NCI-H345 (cell line): ENCODE measurements at places on chromosomes 3 and 15.

- DNase-seq = no peak
These were observed 43.6 kb upstream of the MGLL start for GRCh38 chr3:127865941-127866340.

DNA sequence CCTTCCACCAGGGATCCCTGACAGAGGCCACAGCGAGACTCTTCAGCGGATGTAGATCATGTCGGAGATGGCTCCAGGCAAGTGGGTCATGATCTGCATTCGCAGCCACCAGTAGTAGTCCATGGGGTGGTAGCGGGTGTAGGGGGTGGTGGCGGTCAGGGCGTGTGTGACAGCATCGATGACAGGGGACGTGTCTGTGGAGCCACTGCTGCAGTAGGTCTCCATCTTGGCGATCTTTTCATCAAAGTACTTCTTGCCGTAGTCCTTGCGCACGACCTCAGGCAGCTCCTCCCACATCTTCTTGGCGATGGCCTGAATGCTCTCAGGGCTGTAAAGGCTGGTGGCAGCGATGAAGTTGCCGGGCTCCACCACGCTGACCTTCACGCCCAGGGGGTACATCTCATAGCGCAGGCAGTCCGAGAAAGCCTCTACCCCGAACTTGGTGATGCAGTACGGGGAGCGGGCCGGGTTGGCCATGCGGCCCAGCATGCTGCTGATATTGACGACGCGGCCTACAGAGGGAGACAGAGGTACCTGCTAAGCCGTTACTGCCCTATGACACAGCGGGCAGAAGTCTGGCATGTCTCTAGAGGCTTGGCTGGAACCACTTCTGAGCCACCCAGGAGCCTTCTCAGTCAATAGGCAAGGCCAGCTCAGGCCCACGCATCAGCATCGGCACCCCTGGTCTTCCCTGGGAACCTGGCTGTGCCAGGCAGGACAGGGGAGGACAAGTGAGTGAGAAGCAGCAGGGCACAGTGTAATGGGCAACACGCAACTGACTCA, 43.7 kb downstream of the BDH1 start:
- DNase-seq = no peak

GRCh38 chr15:45378149-45378912, at the start of gene GATM:
Gene GATM, minus strand, starts transcription at chr15:45378544. Its CDS starts 91 bp downstream, at chr15:45378453.
- peak; percentile 41 for DNase-seq

GRCh38 chr3:152208439-152208838, 60.3 kb upstream of the MBNL1 start:
- DNase-seq = no peak

GRCh38 chr3:146653978-146654377, 48.8 kb upstream of the PLSCR5 start:
- DNase-seq = no peak

GRCh38 chr15:66494262-66494661, 3.3 kb downstream of the SNAPC5 start:
- no peak for DNase-seq

GRCh38 chr15:78810003-78810361, 1.3 kb downstream of the ADAMTS7 start:
- DNase-seq = no peak

DNA sequence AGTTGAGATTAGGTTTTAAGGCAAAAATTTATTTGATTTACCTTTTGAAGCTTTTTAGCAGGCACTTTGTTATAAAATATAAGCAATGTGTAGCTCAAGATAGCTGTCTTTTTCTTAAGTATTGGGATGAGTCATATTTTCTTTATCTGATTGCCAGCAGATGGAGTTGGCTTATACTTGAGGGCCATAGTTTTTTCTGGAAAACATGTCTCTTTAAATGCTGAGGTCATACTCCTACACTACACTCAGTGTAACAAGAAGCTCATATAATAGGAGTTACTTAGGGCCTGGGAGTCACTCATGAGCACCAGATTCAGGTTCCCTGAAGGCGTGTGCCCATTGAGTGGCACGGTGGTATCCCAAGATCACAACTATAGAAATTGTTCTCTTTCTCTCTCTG, 579.8 kb downstream of the EDEM1 start:
- DNase-seq = no peak

DNA sequence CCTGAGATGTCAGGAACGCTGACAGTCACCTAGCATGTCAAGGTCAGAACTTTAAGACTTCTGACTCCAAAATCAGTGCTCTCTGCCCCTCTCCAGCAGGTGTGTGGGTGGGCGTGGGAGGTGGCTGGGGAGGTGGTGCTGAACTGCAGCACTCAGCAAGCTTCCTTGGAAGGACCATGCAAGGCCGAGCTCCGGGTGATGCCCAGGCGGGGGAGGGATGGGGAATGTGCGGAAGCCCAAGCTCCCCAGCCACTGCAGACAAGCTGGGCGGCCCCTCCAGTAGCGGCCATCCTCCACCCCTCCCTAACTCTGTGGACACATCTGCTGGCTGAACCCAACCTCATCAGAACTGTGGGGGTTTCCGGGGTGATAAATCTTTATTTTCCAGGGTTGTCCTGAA, 296.6 kb downstream of the TLE3 start:
- no peak for DNase-seq

GRCh38 chr3:123505820-123506219, 56.9 kb upstream of the ADCY5 start:
- DNase-seq = no peak

- DNase-seq = no peak
These were observed 18.1 kb downstream of the MB21D2 start for GRCh38 chr3:192899540-192899982.

DNA sequence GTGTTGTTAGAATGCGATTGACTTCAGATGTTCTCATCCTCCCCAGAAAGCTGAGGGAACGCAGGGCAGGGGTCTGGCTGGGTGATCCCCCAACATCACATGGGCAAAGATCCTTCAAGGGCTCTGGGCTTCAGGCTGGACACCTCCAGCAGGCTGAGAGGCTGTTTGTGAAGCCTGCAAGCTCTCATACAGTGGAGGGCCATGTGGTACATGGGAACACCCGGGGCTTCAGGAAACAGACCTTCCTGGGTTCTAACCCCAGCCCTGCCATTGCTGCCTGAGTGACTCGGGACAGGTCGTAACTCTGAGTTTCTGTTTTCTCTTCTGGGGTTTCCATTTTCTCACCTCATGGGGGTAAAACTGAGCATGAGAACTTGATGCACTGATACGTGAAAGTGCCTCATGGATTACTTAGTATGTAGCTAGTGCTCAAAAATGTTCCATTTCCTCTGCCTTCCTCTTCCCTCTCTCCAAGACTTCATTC, 81.2 kb downstream of the TLE3 start:
- no peak for DNase-seq

GRCh38 chr3:5032844-5033243, 53.6 kb downstream of the BHLHE40 start:
- DNase-seq = no peak

GRCh38 chr3:37214076-37214475, 39.7 kb upstream of the LRRFIP2 start:
- no peak for DNase-seq

- DNase-seq = no peak
These were observed 27.5 kb downstream of the DNAJB8 start for GRCh38 chr3:128439226-128439625.

GRCh38 chr3:136818769-136819391, at the start of gene SLC35G2:
Gene SLC35G2, plus strand, starts transcription at chr3:136819126. Its CDS starts 35,335 bp downstream, at chr3:136854461.
- peak; percentile 38 for DNase-seq

DNA sequence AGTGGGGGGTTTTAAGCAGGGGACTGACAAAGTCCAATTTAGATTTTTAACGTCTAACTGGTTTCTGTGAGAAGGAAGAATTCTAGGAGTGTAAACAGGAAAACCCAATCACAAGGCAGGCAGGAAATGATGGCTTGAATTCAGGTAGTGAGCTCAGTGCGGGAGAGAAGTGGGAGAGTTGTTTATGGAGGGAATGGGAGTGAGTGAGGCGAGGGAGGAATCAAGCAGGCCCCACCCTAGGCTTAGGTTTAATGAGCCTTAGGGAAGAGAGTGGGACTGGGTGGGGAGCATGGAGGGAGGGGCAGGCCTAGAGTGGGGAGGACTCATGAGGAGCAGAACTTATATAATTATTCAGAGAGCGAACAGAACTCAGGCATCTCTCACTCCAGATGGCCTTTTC, 17.9 kb downstream of the VIPR1 start:
- no peak for DNase-seq

DNA sequence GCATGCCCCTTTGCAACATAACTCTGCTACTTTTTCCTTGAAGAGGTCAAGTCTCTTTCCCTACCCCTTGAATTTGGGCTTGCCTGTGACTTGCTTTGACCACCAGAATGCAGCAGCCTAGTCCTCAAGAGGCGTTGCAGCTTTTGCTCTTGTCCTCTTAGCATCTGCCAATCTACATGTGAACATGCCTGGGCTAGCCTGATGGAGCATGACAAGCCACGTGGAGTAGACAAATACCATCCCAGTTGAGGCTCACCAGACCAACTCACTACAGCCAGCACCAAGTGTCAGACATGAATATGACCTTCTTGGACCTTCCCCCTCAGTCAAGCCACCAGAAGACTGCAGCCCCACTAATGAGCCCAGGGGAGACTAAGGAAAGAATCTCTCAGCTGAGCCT, 32.9 kb downstream of the AMOTL2 start:
- DNase-seq = no peak

- no peak for DNase-seq
These were observed 360.4 kb upstream of the ROBO2 start for GRCh38 chr3:76679541-76679940.

DNA sequence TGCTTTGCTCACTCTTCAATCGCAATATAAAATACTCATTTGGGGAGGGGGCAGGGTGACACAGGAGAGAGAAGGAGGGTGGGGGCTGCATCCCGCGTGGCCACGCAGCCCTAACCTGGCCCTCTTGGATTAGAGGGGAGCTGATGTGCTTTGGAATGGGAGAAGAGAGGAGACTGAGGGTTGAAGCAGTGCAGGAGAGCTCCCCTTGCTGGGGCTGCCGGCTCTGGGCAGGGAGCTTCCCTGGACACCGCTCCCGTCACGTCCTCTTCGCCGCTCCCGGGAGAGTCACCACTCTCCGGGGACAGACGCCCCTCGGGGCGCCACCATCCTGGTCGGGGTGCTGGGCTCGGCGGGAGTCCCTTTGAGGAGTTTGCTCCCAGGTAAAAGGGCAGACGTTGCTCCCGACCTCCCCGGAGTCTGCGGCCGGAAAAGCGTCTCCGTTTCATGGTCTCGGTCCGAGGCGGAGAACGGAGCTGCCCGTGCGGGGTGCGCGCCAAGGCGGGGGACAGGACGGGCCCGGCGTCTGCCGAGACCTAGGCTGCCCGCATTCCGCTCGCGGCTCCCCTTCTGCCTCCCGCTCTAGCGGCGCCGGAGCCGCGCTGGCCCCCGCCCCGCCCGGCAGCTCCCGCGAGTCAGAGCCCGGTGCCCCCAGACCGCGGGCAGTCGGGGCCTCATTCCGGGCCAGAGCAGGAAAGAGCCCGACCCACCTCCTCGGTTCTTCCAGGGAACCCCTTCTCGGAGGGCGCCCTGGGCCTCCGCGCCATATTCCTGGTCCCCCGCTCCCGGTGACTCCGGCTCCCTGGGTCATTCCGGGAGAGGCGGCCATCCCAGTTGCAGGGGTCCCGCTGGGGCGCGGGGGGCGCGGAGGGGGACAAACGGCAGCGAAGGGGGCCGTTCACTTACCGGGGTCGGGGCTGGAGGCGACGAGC, 603 bp downstream of the SLC7A14 start:
- peak; percentile 38 for DNase-seq

- DNase-seq = no peak
These were observed 395.2 kb upstream of the TPM1 start for GRCh38 chr15:62647202-62647842.

GRCh38 chr3:33331414-33331813, 54.2 kb downstream of the FBXL2 start:
- DNase-seq = no peak

DNA sequence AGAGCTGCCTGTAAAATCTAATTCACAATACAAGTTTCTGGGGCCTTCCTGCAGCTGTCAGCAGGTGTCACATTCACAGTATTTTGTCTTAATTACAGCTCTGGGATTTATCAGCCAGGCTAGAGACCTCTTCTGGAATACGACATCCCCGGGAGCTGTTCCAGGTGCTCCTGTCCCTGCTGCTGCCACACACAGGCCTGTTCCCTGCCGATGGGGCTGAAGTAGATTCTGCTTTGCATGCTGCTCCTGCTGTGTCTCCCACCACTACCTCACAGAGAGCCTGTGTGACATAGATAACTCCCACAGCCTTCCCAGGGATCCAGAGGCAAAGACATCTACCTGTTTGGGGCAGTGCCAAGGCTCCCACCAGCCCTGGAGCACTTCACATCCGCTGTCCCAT, 20.4 kb downstream of the COLQ start:
- peak; percentile 50 for DNase-seq

- no peak for DNase-seq
These were observed 579 bp upstream of the PLAAT1 start for GRCh38 chr3:193240436-193240849.

DNA sequence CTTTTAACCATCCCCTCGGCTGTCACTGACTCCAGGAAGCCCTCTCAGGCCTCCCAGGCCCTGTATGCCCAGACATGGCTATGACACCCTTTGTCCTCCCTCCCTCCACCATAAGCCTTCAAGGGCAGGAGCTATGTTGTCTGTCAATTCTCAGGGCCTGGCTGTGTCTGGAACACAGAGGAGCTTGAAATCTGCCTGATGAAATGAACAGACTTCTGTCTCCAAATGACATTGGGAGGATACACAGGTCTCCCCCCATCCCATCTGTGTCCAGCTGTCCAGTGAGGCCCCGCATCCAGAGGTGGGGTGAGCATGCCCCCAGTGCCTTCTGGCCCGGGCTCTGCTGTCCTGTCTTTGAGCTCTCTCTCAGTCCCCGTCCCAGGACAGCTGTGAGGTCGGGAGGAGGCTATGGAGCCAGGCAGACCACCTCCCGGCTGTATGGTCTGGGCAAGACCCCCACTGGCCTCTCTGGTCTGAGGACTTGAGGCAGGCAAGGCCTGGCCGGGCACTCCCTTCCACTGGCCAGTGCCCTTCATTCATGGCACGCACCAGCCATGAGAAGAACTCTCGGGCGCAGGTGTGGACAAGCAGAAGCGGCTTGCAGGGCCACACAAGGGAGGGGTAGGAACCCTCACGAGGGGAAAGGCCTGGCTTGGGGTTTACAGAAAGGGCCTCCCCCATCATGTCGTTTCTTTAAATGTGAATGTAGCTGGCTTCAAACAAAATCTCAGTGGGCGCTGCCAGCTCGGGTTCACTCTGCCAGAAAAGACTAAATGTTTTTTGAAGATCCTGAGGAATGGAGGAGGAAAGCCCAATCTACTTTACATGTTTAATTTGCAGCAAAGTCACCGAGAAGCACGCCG, 38.9 kb downstream of the PCSK6 start:
- DNase-seq = no peak

GRCh38 chr15:74832826-74833225, 6.4 kb downstream of the CPLX3 start:
- DNase-seq = no peak

GRCh38 chr3:26068890-26069289, 279.0 kb downstream of the OXSM start:
- no peak for DNase-seq

- no peak for DNase-seq
These were observed 26.4 kb upstream of the TBC1D23 start for GRCh38 chr3:100234364-100234763.

DNA sequence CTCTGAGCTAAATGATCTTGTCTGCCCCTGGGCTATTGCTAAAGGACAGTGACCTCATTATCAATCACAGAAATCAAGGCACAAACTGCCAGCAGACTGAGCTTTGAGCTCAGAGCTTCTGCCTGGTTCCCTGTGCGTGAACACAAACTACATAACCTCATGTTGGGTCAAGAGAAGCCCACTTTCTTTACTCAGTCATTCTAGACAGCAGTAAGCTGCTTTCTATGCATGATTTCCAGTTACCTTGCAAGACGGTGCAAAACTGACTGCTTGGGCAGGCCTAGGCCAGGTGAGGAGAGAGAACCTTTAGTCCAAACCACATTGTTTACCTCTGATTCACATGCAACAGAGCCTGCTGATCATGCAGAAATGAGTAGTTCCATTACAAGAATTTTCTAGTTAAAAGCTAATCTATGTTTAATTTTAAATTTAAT, 75.1 kb downstream of the ARRDC4 start:
- no peak for DNase-seq
